ENCODE measurements at places on chromosomes 3 and 15. TPM values are rescaled to one million over a fixed set of nuclear protein-coding genes. Genes with fewer than 3 reads are reported as not detected.

DNA sequence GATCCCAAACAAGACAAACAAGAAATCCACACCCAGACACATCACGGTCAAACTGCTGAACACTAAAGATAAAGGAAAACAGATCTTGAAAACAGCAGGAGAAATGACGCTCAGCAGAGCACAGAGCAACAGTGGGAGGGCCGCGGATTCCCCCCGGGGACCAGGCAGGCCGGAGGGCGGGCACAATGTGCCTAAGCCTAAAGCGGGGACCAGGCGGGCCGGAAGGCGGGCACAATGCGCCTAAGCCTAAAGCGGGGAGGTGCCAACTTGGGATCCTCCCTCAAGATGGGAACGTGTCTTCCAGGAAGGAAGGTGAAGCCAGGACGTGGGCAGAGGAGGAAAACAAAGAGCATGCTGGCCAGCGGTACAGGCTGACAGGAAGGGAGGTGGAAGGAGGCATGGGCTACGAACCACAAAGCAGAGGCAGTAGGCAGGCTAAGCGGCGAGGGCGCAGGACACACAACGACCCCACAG, 31.1 kb downstream of the CYFIP1 start:
- DNase-seq: peak; percentile 71
- peak overlapping the region; percentile 81 for H3K27ac ChIP-seq
- peaks cover 3% of the 10 kb centered on the region for H3K4me1 ChIP-seq
- H3K4me3 ChIP-seq: peak overlapping the region; percentile 13
- H3K36me3 ChIP-seq: no peaks in the 10 kb centered on the region

DNA sequence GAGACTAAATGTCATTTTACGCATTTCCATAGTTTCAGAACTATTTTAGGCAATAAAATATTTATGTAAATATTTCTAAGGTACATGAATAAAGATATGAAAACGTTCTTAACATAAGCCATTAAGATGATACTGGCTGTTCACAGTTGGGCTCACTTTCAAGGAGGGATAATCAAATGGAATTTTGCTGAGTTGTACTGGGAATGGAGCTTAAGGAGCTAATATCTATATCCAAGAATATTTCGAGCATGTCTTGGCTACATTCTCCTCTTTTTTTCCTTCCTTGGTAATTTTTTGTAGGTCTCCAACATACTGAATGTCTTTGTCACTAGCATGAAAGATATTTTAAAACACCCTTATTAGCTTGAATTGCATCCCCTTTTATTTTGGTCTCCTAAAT, 383.4 kb downstream of the RAP2B start:
- DNase-seq: no peak
- no peaks in the 10 kb centered on the region for H3K4me1 ChIP-seq
- no peak overlapping the region for H3K4me3 ChIP-seq
- no peaks in the 10 kb centered on the region for H3K36me3 ChIP-seq
- H3K27ac ChIP-seq: no peak overlapping the region

- no peak for DNase-seq
- no peaks in the 10 kb centered on the region for H3K4me1 ChIP-seq
- H3K27me3 ChIP-seq: no peaks in the 10 kb centered on the region
- no peak overlapping the region for H3K4me3 ChIP-seq
Observed at GRCh38 chr15:67690936-67691335, 134.4 kb upstream of the SKOR1 start.

DNA sequence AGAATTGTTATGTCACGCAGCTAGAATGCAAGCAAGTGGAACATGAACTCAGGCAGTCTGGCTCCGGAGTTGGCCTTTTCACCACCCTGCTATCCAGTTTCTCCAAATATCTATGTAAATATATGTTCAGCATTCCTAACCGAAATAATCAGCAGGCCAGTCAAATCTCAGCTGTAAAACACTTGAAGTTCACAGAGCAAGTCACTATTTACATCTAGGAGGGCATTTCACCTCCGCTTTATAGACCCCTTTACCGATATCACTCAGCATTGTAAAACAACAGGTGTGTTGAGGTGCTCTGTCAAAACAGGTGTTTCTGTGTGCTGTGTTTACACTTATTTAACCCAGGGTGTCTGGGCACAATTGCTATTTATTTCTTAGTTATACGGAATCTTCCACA, 12.2 kb upstream of the HES1 start:
- DNase-seq: no peak
- no peaks in the 10 kb centered on the region for H3K36me3 ChIP-seq
- no peak overlapping the region for H3K4me3 ChIP-seq

DNA sequence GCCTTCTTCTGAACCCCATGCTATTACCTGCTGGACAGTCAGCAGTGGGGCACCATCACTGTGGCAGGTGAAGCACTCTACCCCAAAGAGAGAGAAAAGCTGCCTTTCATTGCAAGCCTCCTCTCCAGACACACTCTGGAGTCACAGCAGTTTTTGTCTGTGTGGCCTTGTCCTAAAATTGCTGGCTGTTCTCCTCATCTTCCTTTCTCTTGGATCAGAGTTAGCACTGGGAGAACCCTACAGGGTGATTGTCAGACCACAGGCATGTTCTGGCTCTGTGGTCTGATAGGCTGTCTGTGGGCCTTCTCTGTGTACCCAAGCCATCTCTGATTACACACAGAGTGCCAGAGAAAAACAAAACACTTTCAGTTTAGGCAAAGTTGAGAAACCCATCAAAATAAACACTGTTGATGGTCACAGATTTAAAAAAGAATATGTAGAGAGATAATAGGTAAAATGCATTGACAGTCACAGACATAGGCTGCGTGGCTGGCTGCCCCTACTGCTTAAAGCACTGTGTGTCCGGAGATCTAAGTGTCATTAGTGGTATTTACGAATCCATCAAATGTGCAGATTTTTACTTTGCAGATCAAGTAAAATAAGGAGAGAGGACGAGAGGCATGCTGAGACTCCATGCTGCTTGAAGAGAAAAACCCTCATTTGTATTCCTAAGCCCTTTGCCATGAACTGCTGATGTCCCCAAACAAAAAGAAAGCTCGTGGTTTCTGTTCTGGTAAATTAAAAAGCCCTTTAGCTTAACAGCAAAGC, 689.9 kb downstream of the TUSC7 start:
- H3K36me3 ChIP-seq: no peaks in the 10 kb centered on the region
- no peak for DNase-seq
- no peak overlapping the region for H3K27ac ChIP-seq

GRCh38 chr3:195613468-195614069, 29.8 kb upstream of the APOD start:
- no peak for DNase-seq
- H3K27ac ChIP-seq: peak overlapping the region; percentile 88

DNA sequence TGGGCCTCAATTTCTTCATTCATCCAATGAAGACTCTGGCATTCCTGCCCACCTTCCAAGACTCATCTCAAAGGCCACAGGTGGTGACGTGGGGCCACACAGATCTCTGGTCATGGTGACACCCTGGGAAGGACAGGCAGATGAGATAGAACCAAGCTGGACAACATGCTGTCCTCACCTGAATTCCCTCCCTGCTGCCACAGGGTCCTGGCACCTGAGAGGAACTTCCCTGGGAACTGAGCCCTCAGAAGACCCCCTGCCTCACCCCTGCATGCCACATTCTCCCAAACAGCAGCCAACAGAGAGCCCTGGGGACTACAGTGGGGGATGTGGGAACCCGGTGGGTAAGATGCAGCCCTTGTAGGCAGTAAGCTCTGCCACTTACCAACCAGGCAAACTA, 10.7 kb downstream of the KLF15 start:
- H3K4me3 ChIP-seq: no peak overlapping the region
- DNase-seq: no peak
- H3K27me3 ChIP-seq: no peaks in the 10 kb centered on the region
- H3K27ac ChIP-seq: no peak overlapping the region

- DNase-seq: no peak
- H3K4me3 ChIP-seq: no peak overlapping the region
- no peaks in the 10 kb centered on the region for H3K4me1 ChIP-seq
- no peaks in the 10 kb centered on the region for H3K36me3 ChIP-seq
Observed at GRCh38 chr15:69823223-69823907, 274.4 kb downstream of the TLE3 start.

DNA sequence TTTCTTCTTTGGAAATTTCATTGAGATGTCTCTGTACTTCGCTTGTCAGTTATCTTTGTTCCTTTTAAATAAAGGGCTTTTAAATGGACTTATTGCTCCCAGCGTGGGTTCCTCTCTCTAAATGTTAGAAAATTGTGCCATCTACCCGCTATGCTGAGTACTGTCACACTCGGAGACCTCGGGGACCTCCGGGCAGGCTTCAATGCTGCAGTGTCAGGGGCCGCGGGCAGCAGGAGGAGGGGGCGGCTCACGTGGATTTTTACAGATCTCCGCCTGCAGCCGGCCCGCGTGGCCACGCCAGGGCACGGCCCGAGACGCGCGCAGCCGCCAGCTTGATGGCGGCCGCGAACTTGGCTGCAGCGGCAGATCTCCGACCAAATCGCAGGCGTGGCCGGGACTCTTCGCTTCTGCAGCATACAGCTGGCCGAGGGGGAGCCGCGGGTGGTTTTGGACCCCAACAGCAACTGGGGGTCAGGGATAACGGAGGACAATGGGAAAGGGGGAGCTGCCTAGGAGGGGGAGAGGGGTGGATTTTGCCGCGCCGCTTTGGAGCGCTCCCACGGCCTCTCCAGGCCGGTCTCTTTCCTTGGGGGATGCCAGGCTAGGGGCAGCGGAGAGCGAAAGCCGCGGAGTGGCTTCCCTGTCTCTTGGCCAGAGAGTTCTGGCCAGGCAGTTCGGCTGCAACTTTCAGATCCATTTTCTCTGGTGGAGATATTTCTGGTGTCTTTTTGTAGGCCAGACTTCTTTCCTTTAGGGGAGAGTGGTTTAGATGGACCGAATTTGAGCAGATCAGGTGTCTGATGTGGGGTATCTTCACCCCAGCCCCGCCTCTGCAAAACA, 15.3 kb downstream of the NR2F2 start:
- no peaks in the 10 kb centered on the region for H3K36me3 ChIP-seq
- peak overlapping the region; percentile 93 for H3K27ac ChIP-seq
- no peaks in the 10 kb centered on the region for H3K27me3 ChIP-seq
- no peaks in the 10 kb centered on the region for H3K4me1 ChIP-seq
- H3K4me3 ChIP-seq: peak overlapping the region; percentile 79

DNA sequence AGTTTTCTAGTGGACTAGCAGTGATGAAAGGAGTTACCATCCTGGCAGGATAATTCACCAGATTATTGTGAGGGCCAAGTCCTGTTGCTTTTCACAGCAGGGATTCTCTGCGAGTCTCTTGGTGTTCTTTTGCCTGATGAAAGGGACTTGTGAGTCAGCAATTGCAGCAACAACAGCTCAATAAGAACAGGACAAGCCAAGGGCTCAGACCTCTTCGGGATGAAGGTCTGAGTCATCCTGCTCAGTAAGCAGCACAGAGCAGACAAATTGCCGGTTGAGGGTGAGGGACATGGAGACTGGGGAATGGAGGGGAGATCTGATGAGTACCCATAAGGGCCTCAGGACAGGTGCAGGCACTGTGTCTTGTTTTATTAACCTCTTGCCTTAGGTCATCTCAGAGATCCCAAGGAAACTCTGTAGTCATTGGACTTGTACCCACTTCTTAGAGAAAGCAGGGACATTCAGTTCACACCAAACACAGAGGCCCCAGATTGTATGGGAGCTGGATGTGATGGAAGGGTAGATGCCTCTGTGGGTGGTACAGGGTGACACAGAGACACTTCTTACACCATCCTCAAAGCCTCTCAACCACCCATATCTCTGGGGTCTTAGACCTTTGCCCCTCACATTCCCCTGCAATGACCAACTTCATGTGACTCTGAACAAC, 173.8 kb upstream of the TLE3 start:
- no peaks in the 10 kb centered on the region for H3K27me3 ChIP-seq
- DNase-seq: no peak
- no peaks in the 10 kb centered on the region for H3K36me3 ChIP-seq
- no peaks in the 10 kb centered on the region for H3K4me1 ChIP-seq
- peak overlapping the region; percentile 79 for H3K27ac ChIP-seq
- H3K4me3 ChIP-seq: no peak overlapping the region

DNA sequence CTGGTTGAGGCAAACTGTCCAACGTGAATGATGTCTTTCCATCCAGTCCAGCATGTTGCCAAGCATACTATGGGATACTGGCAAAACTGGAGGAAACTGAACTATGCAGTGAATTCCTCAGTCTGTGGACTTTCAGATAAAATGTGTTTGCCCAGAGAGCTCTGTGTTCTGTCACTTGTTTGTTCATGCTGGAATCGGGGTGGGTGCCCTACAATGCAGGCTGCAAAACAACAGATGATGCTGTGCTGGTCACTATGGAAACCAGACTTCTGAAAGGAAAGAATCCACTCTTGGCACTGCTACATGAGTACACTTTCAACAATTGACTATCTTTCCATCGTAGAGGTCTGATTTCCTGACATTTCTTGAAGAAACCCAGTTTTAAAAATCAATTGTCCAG, 272.5 kb upstream of the ARHGEF26 start:
- DNase-seq: no peak
- no peaks in the 10 kb centered on the region for H3K27me3 ChIP-seq
- no peak overlapping the region for H3K27ac ChIP-seq
- no peaks in the 10 kb centered on the region for H3K4me1 ChIP-seq
- no peaks in the 10 kb centered on the region for H3K36me3 ChIP-seq

- no peaks in the 10 kb centered on the region for H3K4me1 ChIP-seq
- H3K36me3 ChIP-seq: no peaks in the 10 kb centered on the region
- no peak for DNase-seq
- no peak overlapping the region for H3K27ac ChIP-seq
- H3K27me3 ChIP-seq: no peaks in the 10 kb centered on the region
- no peak overlapping the region for H3K4me3 ChIP-seq
Observed at GRCh38 chr3:96754128-96754527, 60.3 kb upstream of the EPHA6 start.

DNA sequence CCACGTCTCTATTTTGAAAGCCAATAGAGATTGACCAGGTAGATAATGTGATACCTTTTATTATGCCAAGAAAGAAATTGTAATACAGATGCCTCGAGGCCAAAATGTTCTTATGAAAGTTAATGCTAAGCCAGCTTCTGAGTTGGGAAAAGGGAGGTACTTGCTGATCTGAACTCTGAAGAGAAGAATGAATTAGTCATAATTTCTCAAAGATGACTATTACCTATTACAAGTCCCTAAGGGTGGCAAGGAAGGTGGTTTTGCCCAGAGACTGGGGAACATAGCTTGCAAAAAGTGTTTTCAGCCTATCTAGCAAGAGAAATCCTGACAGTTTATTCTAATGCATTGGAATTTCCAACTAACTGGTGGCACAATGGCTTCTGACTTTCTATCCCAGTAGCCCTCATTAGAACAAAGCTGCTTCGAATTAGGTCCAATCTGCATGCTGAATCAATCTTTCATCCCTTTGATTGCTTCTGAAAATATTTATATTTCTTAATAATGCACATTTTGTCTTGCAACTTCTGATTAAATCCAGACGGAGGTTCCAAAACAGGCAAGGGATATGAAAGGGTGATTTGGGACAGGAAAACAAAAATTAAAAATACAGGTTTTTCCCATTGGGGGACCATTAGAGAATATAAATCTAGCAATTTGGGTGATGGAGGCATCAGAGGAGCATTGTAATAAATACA, 17.7 kb upstream of the NR2F2 start:
- H3K4me1 ChIP-seq: no peaks in the 10 kb centered on the region
- no peaks in the 10 kb centered on the region for H3K27me3 ChIP-seq
- no peak for DNase-seq

TUBGCP5 gene
- total RNA-seq: 33.6 TPM

BUB1B gene
- total RNA-seq: 0.33 TPM

GPR156 gene
- 0.64 TPM for total RNA-seq
